ENCODE measurements at places on chromosomes 1 and 21. TPM values are rescaled to one million over a fixed set of nuclear protein-coding genes. Genes with fewer than 3 reads are reported as not detected.

Gene LGR6
- 6.0 TPM for total RNA-seq

Gene MYBPHL
- total RNA-seq, result 220 TPM

Gene SLC45A1
- total RNA-seq, result 2.2 TPM

Gene KRTAP19-5
- total RNA-seq, result not detected

Gene CD53
- total RNA-seq, result 19.8 TPM

Gene GJB3
- not detected for total RNA-seq

Gene GJC2
- 2.2 TPM for total RNA-seq

Gene DNALI1
- total RNA-seq, result 6.2 TPM

Gene RAB42
- total RNA-seq, result 2.7 TPM

Gene OR14K1
- total RNA-seq, result not detected

Gene NT5C1A
- total RNA-seq, result 22.8 TPM

Gene CD5L
- total RNA-seq, result 0.38 TPM

Gene RYR2
- 433 TPM for total RNA-seq

Gene OR10J4
- not detected for total RNA-seq

Gene FLAD1
- 30.8 TPM for total RNA-seq

Gene SLC50A1
- 12.2 TPM for total RNA-seq

Gene PLD5
- total RNA-seq, result 0.05 TPM

Gene DSCAM
- total RNA-seq, result not detected

Gene MPZ
- 8.6 TPM for total RNA-seq

Gene LRRC53
- not detected for total RNA-seq

Gene ARHGAP29
- total RNA-seq, result 38.9 TPM

Gene OLFML2B
- 11.4 TPM for total RNA-seq

Gene CELSR2
- total RNA-seq, result 21.1 TPM

Gene SH2D2A
- 1.1 TPM for total RNA-seq

Gene IARS2
- 58.7 TPM for total RNA-seq

Gene BEND5
- 3.2 TPM for total RNA-seq

Gene RGS16
- total RNA-seq, result 1.5 TPM

Gene C1orf141
- total RNA-seq, result not detected

Gene SPATA17
- 1.8 TPM for total RNA-seq

Gene AMY2B
- 21.4 TPM for total RNA-seq

Gene NEGR1
- total RNA-seq, result 22.4 TPM

Gene C1orf226
- total RNA-seq, result 4.9 TPM

Gene SLC30A10
- not detected for total RNA-seq

Gene PCAT6
- total RNA-seq, result 1.7 TPM

Gene DDAH1
- 10.1 TPM for total RNA-seq

Gene FAM151A
- 0.29 TPM for total RNA-seq

Data from left cardiac atrium (tissue), 4 donors.